ENCODE measurements at places on chromosomes 2 and 18.
A peak's percentile ranks its signal among the peaks of the same experiment; 100 is the strongest.

GRCh38 chr2:233476651-233477547 is 89.7 kb downstream of the USP40 start:
- DNase-seq: no peak

- no peak for DNase-seq
Observed at GRCh38 chr2:168255103-168255502, 7.7 kb upstream of the STK39 start.

DNA sequence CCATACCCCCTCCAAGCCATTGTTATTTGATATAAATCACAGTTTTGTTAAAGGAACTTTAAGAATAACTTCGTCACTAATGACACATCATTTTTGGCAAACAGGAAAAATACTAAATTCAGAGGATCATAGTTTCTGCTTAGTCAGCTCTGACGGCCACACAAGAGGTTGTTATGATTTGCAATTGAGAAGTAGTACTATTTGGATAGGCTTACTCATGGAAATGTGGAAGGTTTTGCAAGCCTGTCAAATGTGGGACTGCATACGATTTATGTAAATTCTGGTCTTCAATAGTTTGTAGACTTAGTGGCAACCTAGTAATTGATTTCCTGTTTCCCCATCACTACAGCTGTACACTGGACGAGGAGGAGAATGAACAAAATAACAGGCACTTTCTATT is 108.1 kb downstream of the ARHGEF33 start:
- DNase-seq: no peak

DNA sequence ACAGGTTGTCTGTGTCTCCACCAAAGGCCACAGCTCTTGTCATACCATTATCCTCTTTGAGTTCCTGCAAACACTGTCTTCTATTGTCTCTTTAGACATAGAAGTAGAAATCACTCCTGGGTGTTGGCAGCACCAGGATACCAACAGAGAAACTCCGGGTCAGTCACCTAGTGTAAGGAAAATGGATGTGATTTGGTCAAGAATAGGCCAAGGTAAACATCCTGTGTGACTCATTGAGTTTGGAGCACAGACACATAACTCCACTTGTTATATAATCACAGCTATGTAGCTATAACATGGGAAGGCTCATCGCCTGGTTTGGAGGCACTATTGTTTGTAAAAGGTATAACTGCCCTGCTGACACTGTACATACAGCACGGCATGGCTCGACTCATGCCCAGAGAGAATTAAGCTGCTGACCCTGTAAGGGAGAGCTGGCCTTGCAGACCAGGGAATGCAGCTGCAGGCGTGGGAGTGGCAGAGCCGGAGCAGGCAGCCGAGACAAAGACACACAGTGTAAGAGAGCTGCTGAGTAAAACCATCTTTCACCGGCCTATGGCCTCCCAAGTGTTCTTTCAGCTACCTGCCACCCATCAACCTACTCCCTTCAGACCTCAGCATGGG is 3.4 kb upstream of the TXNL1 start:
- DNase-seq: no peak

DNA sequence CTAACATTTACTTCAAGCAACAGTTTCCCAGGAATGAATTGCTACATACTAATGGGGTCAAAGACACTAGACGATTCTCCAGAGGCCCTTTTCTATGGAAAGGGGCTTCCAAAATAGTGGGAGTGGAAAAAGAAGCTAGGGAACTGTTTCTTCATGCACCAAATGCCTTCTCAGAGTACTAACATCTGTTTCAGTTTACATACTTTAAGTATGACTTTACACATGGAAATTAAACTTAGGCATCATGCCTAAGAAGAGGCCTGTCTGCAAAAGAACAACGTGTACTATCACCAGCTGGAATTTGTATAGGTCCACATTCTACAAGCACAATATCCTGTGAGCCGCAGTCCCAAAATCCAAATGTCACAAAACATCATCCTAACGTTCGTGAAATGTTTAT is 29.4 kb upstream of the WDR75 start:
- no peak for DNase-seq

DNA sequence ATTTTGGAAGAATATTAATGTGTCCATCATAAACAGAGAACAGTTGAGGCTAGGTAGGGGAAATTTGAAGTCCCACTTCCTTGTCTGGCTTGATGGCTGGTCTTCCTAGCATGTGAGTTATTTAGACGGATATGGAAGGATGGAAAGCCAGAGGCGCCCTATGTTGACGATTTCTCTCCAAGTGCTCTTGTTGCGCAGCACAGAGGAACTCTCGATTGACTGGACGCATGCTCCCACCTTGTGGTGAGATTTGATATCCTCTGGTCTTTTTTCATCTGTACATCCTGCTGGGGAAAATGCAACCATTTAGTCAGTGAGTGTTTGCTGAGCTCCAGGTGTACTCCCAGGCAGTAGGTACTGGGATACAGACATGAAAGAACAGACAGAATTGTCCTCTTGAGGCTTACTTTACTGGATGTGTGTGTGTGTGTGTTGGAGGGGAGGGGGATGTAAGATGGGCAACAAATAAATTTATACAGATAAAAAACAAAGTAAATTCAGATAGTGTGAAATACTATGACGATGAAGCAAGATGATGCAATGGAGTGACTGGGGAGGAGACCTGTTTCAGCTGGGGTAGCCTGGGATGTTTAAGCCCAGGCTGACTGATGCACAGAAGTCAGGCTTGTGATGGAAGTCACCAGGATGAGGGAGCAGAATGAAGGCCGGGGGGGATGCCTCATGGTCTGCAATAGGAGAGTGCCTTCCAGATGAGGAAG is 137.2 kb downstream of the TRIM43 start:
- peak; percentile 67 for DNase-seq

GRCh38 chr18:11955239-11956029 is 25.9 kb upstream of the IMPA2 start:
- DNase-seq: no peak

GRCh38 chr2:95381212-95382191 is 21.0 kb upstream of the FAHD2A start:
- DNase-seq: no peak

DNA sequence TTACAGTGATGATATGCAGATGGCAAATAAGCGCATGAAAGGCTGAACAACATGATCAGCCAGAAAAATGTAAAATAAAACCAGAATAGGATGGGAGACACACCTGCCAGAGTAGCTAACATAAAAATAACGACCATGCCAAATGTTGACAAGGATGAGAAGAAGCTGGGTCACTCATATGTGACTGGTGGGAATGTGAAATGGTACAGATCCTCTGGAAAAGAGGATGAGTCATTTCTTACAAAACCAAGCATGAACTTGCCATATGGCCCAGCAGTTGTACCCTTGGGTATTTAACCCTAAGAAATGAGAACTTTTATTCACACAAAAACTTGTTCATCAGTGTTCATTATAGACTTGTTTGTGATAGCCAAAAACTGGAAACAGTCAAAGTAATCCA is 143.8 kb downstream of the SH3BP4 start:
- no peak for DNase-seq

GRCh38 chr2:224520064-224520463 is 65.1 kb downstream of the CUL3 start:
- DNase-seq: no peak

- no peak for DNase-seq
Observed at GRCh38 chr2:216949700-216950413, 90.0 kb upstream of the TNP1 start.

DNA sequence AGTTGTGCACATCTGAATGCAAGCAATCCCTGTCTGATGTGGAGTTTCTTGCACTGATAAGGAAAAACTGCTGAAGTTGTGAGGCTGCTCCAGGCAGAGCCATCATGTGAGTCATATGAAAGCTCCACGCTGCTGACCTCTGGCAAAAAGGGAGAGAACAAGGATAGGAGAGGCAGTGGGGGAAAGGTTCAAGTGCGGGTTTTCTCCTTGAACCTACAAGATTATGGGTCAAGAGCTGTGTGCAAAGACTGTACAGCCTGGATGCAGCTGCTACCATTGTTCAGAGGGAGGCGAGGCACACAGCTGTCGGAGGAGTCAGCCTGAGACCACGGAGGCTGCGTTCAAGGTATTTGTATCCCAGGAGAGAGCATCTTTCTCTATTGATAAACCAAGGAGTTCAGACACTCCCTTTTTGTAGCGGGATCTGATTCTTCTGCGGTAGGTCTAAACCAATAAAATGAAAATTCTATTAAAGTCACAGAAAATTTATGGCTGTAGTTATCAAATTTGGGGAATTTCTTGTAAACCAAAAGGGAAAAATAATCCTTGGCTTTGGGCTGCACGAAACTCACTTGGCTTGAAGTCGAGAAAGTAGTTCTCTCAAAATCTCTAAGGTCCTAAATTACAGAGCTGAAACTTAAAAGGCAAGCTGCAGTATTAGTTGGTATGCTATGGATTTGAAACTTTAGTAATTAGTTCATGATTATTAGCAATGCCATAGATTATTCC is at the start of gene CDK15:
Gene CDK15, plus strand, starts transcription at position 96 of the 729 bp plus-strand sequence. Its CDS starts 128 bp downstream, at position 224.
- no peak for DNase-seq

DNA sequence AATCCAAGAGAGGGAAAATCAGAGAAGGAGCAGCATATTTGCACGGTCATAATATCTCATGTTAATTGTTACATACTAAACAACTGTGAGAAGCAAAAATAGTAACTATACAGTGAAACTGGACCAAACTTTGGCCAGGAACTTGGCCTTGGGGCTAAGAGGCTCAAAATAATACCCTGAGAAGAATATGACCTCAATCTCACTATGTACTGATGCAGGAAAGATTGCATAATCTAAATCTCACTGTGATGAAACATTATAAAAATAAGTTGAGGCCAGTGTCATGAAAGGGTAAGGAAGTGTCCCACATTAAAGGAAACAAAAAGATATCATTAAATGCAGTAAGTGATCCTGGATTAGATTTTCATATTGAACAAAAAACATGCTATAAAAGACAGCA is 36.5 kb downstream of the ZRANB3 start:
- DNase-seq: no peak

DNA sequence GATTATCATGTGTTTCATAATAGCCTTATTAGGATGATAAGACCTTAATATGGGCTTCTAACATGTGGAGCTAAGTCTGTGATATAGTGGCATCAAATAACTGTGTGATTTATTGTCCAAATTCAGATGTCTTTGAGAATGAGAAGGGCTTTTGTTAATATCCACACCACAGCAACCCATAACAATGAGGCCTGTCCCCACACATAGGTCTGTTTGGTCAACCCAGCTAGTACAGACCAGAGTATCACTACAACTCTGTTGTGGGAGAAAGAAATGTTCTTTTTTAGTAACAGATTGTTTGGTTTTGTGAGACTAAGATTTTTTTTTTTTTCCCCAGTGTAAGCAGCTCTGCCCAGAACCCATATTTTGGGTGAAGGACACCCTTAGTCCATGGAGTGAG is 439.2 kb downstream of the PIK3C3 start:
- DNase-seq: no peak

GRCh38 chr2:84901593-84902120 is 3.8 kb upstream of the TMSB10 start:
- no peak for DNase-seq

- no peak for DNase-seq
Observed at GRCh38 chr2:72744049-72744448, 81.8 kb downstream of the EXOC6B start.

DNA sequence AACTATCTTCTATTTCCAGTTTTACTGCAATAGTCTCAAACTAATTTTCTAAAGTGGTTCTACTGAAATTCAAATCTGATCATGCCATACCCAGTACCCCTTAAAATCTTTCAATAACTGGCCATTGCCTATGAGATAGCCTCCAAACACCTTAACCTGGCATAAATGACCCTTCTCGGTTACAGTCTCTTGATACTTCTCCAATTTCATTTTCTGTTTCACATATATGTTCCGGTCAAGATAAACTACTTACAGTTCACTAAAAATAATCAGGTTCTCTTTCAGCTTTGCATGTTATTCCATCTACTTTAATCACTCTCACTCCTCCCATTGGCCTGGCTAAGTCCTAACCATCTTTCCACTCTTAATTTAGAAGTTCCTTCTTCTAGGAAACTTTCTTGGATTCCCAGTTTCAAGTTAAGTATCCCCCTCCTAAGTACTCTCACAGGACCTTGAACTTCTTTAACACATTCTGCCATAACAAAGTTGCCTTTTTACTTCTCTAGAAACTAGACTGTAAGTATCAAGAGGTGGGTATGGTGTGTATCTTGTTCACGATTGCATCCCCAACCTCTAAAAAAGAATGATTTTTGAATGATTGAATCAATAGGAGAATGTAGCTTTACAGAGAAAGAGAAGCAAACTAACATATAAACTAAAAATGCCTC is 110.2 kb upstream of the RBBP8 start:
- DNase-seq: no peak
